ENCODE measurements at places on chromosomes 1 and 21. TPM values are rescaled to one million over a fixed set of nuclear protein-coding genes. Genes with fewer than 3 reads are reported as not detected.

Gene L1TD1
- total RNA-seq: not detected

Gene GBP7
- total RNA-seq: not detected

GRCh38 chr1:152182431-152182830 lies 23.4 kb upstream of the RPTN start:
- no peaks in the 10 kb centered on the region for H3K27me3 ChIP-seq
- H3K36me3 ChIP-seq: no peaks in the 10 kb centered on the region
- no peak overlapping the region for H3K4me3 ChIP-seq
- H3K4me1 ChIP-seq: peaks cover 64% of the 10 kb centered on the region
- peak overlapping the region; percentile 82 for H3K27ac ChIP-seq

Gene PGBD5
- total RNA-seq: 0.83 TPM

GRCh38 chr1:100323419-100324106 lies 28.7 kb upstream of the CDC14A start:
- H3K4me3 ChIP-seq: no peak overlapping the region
- no peak for DNase-seq
- no peaks in the 10 kb centered on the region for H3K27me3 ChIP-seq
- H3K27ac ChIP-seq: peak overlapping the region; percentile 65

Gene A3GALT2
- total RNA-seq: not detected

Gene CRYBG2
- total RNA-seq: 14.2 TPM

- no peaks in the 10 kb centered on the region for H3K36me3 ChIP-seq
- H3K27ac ChIP-seq: peak overlapping the region; percentile 10
- no peak for DNase-seq
- peaks cover 11% of the 10 kb centered on the region for H3K4me1 ChIP-seq
- H3K27me3 ChIP-seq: no peaks in the 10 kb centered on the region
Observed at GRCh38 chr1:89631816-89632656, 884 bp upstream of the LRRC8C start.

Gene LRRC71
- not detected for total RNA-seq

GRCh38 chr1:200693327-200693726 lies 23.6 kb upstream of the DDX59 start:
- peaks cover 7% of the 10 kb centered on the region for H3K4me1 ChIP-seq
- no peaks in the 10 kb centered on the region for H3K27me3 ChIP-seq
- no peak overlapping the region for H3K4me3 ChIP-seq
- H3K27ac ChIP-seq: no peak overlapping the region

Gene CENPF
- total RNA-seq: 135 TPM

Gene AMIGO1
- 0.29 TPM for total RNA-seq

GRCh38 chr1:23978805-23979204 lies 1.3 kb downstream of the SRSF10 start:
- H3K4me3 ChIP-seq: peak overlapping the region; percentile 91
- H3K4me1 ChIP-seq: peaks cover 33% of the 10 kb centered on the region
- DNase-seq: no peak
- H3K27me3 ChIP-seq: no peaks in the 10 kb centered on the region
- H3K27ac ChIP-seq: peak overlapping the region; percentile 95
- peaks cover 41% of the 10 kb centered on the region for H3K36me3 ChIP-seq

GRCh38 chr1:217138173-217138765 lies 415.0 kb upstream of the ESRRG start:
- no peaks in the 10 kb centered on the region for H3K27me3 ChIP-seq
- H3K27ac ChIP-seq: no peak overlapping the region
- H3K36me3 ChIP-seq: no peaks in the 10 kb centered on the region
- no peak overlapping the region for H3K4me3 ChIP-seq

Gene IGFN1
- 0.05 TPM for total RNA-seq

Gene CR1L
- total RNA-seq: not detected

GRCh38 chr1:17569200-17570139 lies 30.0 kb downstream of the ARHGEF10L start:
- H3K4me1 ChIP-seq: peaks cover 23% of the 10 kb centered on the region
- H3K27ac ChIP-seq: peak overlapping the region; percentile 93
- no peaks in the 10 kb centered on the region for H3K36me3 ChIP-seq
- peak; percentile 87 for DNase-seq
- H3K4me3 ChIP-seq: peak overlapping the region; percentile 15

DNA sequence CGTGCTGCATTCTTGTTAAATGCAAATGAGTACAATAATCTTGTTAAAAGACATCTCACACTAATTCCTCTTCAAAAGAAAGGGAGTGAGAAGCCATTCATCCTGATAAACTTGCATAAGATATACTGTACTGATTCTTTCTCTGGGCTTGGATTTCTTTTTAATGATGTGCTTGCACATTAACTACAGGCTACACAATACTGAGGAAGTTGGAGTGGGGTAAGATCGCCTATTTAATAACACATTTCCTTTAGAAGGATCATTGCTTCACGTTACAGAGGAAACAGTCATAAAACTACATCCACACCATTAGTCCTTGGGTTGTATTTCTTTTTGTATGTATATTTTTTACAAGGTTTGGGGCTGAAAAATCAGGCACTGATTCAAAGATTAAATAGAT lies 36.6 kb downstream of the NRIP1 start:
- H3K36me3 ChIP-seq: peaks cover 12% of the 10 kb centered on the region
- H3K4me3 ChIP-seq: no peak overlapping the region
- DNase-seq: no peak
- no peaks in the 10 kb centered on the region for H3K27me3 ChIP-seq
- peaks cover 7% of the 10 kb centered on the region for H3K4me1 ChIP-seq
- H3K27ac ChIP-seq: no peak overlapping the region

- peak overlapping the region; percentile 91 for H3K27ac ChIP-seq
- H3K36me3 ChIP-seq: no peaks in the 10 kb centered on the region
Observed at GRCh38 chr1:234656944-234657654, 47.1 kb upstream of the IRF2BP2 start.

Measured in MCF 10A (cell line).